Calu3 (cell line): ENCODE measurements at places on chromosomes 5 and 9. TPM values are rescaled to one million over a fixed set of nuclear protein-coding genes. Genes with fewer than 3 reads are reported as not detected.

Gene GFI1B
- not detected in 2 replicates for total RNA-seq

Gene IFNK
- total RNA-seq: not detected in 2 replicates

Gene DMRTA1
- 2.8 and 2.9 TPM in 2 replicates for total RNA-seq

Gene PTGES
- 6.3 and 7.4 TPM in 2 replicates for total RNA-seq
